Cardiac ventricle fibroblast (primary cell): ENCODE measurements at places on chromosomes 7 and 10. TPM values are rescaled to one million over a fixed set of nuclear protein-coding genes. Genes with fewer than 3 reads are reported as not detected.

The NEBL gene
- total RNA-seq: 25.9 and 28.7 TPM in 2 replicates

The POM121C gene
- 13.0 and 18.8 TPM in 2 replicates for total RNA-seq

The PRPS1L1 gene
- not detected in 2 replicates for total RNA-seq

The HYAL4 gene
- total RNA-seq: not detected in 2 replicates

The OR2A2 gene
- total RNA-seq: not detected in 2 replicates

The TAS2R41 gene
- total RNA-seq: not detected in 2 replicates

The WDR86 gene
- total RNA-seq: 2.4 and 4.6 TPM in 2 replicates

The PPP1R3C gene
- 9.7 and 12.2 TPM in 2 replicates for total RNA-seq

The PILRA gene
- total RNA-seq: 1.2 TPM in 1 of 2 replicates, not detected in the other

The RADIL gene
- 0.19 and 1.3 TPM in 2 replicates for total RNA-seq

The KEL gene
- total RNA-seq: 0.05 TPM in 1 of 2 replicates, not detected in the other

The GRM3 gene
- not detected in 2 replicates for total RNA-seq

The FAM241B gene
- total RNA-seq: not detected in 2 replicates

The NPFFR1 gene
- total RNA-seq: not detected in 2 replicates

The ZNF33A gene
- 10.6 and 11.6 TPM in 2 replicates for total RNA-seq

The ERV3-1 gene
- total RNA-seq: 7.0 and 8.1 TPM in 2 replicates

The GPR15LG gene
- total RNA-seq: not detected in 2 replicates

The SORCS1 gene
- total RNA-seq: not detected in 2 replicates

The TBXAS1 gene
- 13.5 and 14.3 TPM in 2 replicates for total RNA-seq

The WNT8B gene
- not detected in 2 replicates for total RNA-seq

The DNA2 gene
- 2.3 and 2.4 TPM in 2 replicates for total RNA-seq
